Spleen (tissue), 13 donors: ENCODE measurements at places on chromosomes 11 and 22. TPM values are rescaled to one million over a fixed set of nuclear protein-coding genes. Genes with fewer than 3 reads are reported as not detected.

GRCh38 chr11:69518081-69518950 is 36.9 kb downstream of the LINC01488 start:
- DNase-seq = peak; percentile 17

WNT7B gene
- total RNA-seq = not detected

- no peak for DNase-seq
These were observed 181.0 kb downstream of the INSC start for GRCh38 chr11:15295695-15296094.

DNA sequence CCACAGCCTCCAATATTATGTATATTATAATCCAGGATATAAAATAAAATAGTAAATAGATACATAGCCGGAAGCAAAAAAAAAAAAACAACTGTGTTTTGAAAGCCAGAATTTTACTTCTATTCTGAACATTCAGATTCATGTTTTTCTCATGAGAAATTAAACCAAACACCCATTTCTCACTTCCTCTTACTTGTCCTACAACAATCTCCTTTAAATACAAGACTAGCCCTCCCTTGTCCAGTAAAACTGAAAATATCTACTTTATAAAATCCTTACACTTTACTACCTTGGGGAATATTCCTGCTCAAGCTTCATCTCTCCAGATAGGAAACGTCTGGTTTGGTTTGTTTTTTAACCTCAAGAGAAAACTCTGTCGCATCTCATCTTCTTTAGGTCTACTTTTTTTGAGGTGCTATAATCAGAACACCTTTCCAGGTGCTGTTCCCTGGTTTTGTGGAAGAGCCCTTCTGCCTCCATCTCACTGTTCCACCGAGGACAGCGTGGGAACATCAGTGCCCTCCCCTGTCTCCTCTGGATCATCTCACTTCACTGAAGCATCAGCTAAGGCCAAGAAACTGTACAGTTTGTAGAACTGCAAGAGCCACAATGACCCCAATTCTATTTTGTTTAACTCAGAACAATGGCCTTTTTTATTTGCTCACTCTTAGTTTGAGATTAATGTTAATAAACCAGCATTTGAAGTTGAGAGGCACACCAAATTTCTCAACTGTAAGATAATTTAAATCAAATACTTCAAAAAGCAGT is 82.0 kb upstream of the ARHGAP32 start:
- no peak for DNase-seq

GRCh38 chr22:27397954-27398342 is 403.6 kb downstream of the MN1 start:
- no peak for DNase-seq

APOA4 gene
- not detected for total RNA-seq

- DNase-seq = peak; percentile 80
These were observed 262.7 kb downstream of the ETS1 start for GRCh38 chr11:128324531-128325141.

PGA5 gene
- total RNA-seq = 2.2 TPM

- no peak for DNase-seq
These were observed 77.2 kb downstream of the MORC2 start for GRCh38 chr22:30891443-30891755.

LARGE2 gene
- 2.5 TPM for total RNA-seq

PLXNB2 gene
- total RNA-seq = 270 TPM

- DNase-seq = peak; percentile 71
These were observed 210.5 kb downstream of the MN1 start for GRCh38 chr22:27591060-27591459.
